ENCODE measurements at places on chromosomes 3 and 15. TPM values are rescaled to one million over a fixed set of nuclear protein-coding genes. Genes with fewer than 3 reads are reported as not detected.

GRCh38 chr3:172359996-172360395 lies 88.3 kb downstream of the GHSR start:
- H3K36me3 ChIP-seq, result peaks cover 75% of the 10 kb centered on the region
- no peak overlapping the region for H3K27ac ChIP-seq
- no peaks in the 10 kb centered on the region for H3K27me3 ChIP-seq
- H3K4me1 ChIP-seq, result no peaks in the 10 kb centered on the region

TYRO3 gene
- 11.9 TPM for total RNA-seq

DZIP1L gene
- total RNA-seq, result 16.6 TPM

- no peak for DNase-seq
- H3K27me3 ChIP-seq, result no peaks in the 10 kb centered on the region
- no peak overlapping the region for H3K4me3 ChIP-seq
- H3K36me3 ChIP-seq, result no peaks in the 10 kb centered on the region
Observed at GRCh38 chr3:178263236-178263916, 272.9 kb upstream of the KCNMB2 start.

GRCh38 chr3:25338158-25338725 lies 89.8 kb upstream of the RARB start:
- H3K4me3 ChIP-seq, result no peak overlapping the region
- DNase-seq, result no peak
- no peaks in the 10 kb centered on the region for H3K36me3 ChIP-seq

GRCh38 chr3:47427866-47428265 lies 47.0 kb downstream of the PTPN23 start:
- DNase-seq, result no peak
- H3K27me3 ChIP-seq, result no peaks in the 10 kb centered on the region
- H3K27ac ChIP-seq, result no peak overlapping the region

GRCh38 chr15:95647531-95648277 lies 682.8 kb upstream of the NR2F2 start:
- H3K27me3 ChIP-seq, result no peaks in the 10 kb centered on the region
- H3K27ac ChIP-seq, result no peak overlapping the region
- no peak overlapping the region for H3K4me3 ChIP-seq
- H3K4me1 ChIP-seq, result no peaks in the 10 kb centered on the region
- DNase-seq, result no peak

GRCh38 chr15:66505430-66505811 lies 295 bp downstream of the ZWILCH start:
- peaks cover 31% of the 10 kb centered on the region for H3K36me3 ChIP-seq
- no peak for DNase-seq
- H3K4me1 ChIP-seq, result peaks cover 13% of the 10 kb centered on the region
- H3K4me3 ChIP-seq, result peak overlapping the region; percentile 94

DNA sequence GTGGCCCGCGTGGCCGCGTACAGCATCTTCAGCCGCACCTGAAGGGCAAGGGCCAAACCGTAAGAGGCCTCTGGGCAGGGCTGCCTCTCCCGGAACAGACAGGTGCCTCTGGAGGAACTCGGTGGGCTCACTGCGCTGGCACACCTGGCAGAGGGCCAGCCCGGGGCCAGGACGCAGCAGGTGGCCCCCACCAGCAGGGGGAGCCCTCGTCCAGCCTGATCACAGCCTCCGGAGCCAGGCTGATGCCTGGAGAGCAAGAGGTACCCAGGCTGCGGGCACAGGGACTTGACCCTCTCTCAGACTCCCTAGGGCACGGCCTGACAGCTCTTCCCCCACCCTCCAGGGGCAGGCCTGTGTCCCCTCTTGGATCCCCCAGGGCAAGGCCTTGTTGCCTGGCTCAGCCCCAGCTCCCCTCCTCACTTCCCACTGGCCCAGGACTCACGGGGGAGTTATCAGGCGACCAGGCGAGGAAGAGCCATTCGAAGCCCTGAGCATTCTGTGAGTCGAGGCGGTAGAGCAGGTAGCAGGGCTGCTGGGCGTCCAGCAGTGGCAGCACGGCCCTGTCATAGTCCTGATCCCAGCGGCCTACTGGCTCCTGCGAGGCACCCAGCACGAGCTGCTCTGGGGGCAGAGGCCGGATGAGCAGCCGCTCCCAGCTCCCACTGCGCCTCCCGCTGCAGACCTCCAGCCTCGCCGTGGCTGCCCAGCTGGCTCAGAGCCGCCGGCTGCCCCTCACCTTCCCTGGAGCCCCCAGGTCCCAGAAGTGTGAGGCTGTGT lies 6.2 kb upstream of the TLR9 start:
- no peak for DNase-seq
- H3K4me1 ChIP-seq, result peaks cover 45% of the 10 kb centered on the region
- peaks cover 85% of the 10 kb centered on the region for H3K36me3 ChIP-seq
- H3K27me3 ChIP-seq, result no peaks in the 10 kb centered on the region
- H3K4me3 ChIP-seq, result no peak overlapping the region

MYH15 gene
- 0.05 TPM for total RNA-seq

CASR gene
- 0.16 TPM for total RNA-seq

- peaks cover 5% of the 10 kb centered on the region for H3K27me3 ChIP-seq
- H3K4me3 ChIP-seq, result no peak overlapping the region
- H3K27ac ChIP-seq, result no peak overlapping the region
- DNase-seq, result peak; percentile 76
Observed at GRCh38 chr3:13570391-13571194, 21.7 kb downstream of the FBLN2 start.

MAN2A2 gene
- total RNA-seq, result 86.3 TPM

DNA sequence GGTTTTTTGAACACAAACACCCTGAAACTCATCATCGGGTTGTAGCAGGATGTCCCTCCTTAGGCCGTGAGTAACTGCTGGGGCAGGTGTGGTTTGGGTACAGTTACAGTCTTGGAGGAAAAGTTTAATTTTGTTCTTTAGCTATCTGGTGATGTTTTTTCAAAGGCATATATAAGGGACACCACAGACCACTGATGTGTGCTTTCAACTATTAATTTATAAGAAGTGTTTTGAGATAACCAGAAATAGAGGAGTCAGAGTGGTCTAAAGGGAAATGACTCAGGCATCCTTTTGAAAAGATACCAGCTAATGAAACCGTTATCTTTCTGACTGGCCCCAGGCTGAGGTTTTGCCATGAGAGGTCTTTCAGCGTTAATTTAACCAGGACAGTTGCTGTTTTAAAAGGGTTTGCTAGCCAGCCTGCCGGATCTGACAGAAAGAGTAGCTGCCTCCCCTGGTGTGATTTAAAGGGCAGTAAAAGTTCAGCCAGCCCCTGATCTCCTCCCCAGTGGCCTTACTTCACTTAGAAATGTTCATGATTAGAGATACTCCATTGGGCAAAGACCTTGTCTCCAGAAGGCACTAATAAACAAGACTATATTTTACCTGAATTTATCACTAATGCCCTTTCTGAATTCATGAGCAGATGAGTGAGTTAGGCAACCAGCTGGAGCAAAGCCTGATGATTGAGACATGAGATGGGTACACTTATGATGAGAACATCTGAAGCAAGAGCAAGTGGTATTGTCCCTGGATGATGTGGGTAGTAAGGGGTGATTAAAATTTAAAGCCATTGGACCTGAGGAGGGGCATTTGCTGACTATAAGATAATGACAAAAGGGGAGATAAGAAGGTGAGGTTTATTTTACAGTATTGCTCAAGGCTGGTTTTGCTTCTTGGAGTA lies 482.5 kb upstream of the TBL1XR1 start:
- H3K27ac ChIP-seq, result no peak overlapping the region
- H3K4me3 ChIP-seq, result no peak overlapping the region
- no peak for DNase-seq

GRCh38 chr3:170631755-170632488 lies 46.0 kb upstream of the SLC7A14 start:
- H3K4me3 ChIP-seq, result no peak overlapping the region
- no peaks in the 10 kb centered on the region for H3K27me3 ChIP-seq
- no peaks in the 10 kb centered on the region for H3K4me1 ChIP-seq
- H3K36me3 ChIP-seq, result no peaks in the 10 kb centered on the region
- no peak overlapping the region for H3K27ac ChIP-seq
- no peak for DNase-seq

PLSCR1 gene
- 92.9 TPM for total RNA-seq

- no peaks in the 10 kb centered on the region for H3K4me1 ChIP-seq
- H3K4me3 ChIP-seq, result no peak overlapping the region
- no peak overlapping the region for H3K27ac ChIP-seq
Observed at GRCh38 chr3:68378631-68379030, 553.7 kb downstream of the TAFA4 start.

DNA sequence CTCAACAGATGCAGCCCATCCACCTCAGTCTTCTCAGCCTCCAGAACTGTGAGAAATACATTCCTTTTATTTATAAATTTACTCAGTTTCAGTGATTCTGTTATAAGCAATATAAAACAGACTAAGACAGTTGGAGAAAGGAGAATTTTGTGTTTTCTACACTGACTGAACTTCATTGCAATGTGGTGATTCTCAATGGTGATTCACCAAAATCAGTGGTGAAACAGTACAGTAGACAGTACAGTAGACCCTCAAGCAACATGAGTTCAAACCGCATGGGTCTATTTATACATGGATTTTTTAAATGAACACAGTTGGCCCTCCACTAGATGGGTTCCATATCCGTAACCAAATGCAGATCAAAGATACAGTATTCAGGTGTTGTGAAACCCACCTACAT lies 403.1 kb upstream of the TGFBR2 start:
- no peaks in the 10 kb centered on the region for H3K4me1 ChIP-seq
- no peaks in the 10 kb centered on the region for H3K27me3 ChIP-seq
- H3K36me3 ChIP-seq, result no peaks in the 10 kb centered on the region
- no peak overlapping the region for H3K27ac ChIP-seq
- DNase-seq, result no peak

GRCh38 chr3:64388886-64389285 lies 163.6 kb upstream of the PRICKLE2 start:
- no peak for DNase-seq
- H3K4me1 ChIP-seq, result no peaks in the 10 kb centered on the region

DNA sequence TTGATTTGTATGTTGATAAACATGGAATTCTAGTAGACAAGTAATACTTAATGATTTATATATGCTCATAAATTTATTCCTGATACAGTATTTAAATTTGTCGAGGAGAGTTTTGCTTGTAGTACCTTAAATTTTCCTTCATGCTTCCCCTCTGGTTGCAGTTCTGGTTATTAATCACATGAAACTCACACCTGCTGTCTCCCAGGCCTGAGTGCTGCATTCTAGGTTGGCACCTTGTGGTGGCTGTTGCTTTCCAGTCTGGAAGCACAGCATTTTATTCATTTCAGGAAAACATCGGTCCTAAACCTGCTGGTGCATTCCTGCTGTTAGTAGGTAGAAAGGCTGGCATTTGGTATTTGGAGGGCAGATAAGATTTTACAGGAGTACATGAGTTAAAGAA lies 44.9 kb downstream of the ATP1B3 start:
- peaks cover 4% of the 10 kb centered on the region for H3K36me3 ChIP-seq
- H3K4me1 ChIP-seq, result no peaks in the 10 kb centered on the region
- no peaks in the 10 kb centered on the region for H3K27me3 ChIP-seq
- DNase-seq, result no peak

DNA sequence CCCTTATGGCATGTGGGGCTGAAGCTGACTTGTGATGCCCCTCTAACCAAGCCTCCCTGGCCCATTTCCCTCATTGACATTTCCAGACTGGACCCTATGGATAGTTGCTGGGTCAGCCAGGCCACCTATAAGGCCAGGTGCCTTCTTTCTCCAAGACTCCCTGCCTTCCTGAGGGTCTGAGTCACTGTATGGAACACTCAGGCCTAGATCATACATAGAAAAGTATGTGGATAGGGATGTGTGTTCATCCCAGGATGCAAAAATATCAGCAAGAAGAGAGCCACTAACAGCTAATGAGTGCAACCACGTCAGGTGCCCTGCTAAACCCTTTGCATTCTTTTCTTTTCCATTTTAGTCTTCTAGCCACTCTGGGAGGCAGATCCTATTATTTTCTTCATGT lies 168.4 kb upstream of the WNT5A start:
- no peaks in the 10 kb centered on the region for H3K27me3 ChIP-seq
- H3K4me1 ChIP-seq, result no peaks in the 10 kb centered on the region
- no peak overlapping the region for H3K4me3 ChIP-seq
- no peak overlapping the region for H3K27ac ChIP-seq

CYP8B1 gene
- not detected for total RNA-seq

PHLDB2 gene
- total RNA-seq, result 38.0 TPM

PLSCR5 gene
- total RNA-seq, result not detected

PAQR5 gene
- total RNA-seq, result 15.7 TPM

DNA sequence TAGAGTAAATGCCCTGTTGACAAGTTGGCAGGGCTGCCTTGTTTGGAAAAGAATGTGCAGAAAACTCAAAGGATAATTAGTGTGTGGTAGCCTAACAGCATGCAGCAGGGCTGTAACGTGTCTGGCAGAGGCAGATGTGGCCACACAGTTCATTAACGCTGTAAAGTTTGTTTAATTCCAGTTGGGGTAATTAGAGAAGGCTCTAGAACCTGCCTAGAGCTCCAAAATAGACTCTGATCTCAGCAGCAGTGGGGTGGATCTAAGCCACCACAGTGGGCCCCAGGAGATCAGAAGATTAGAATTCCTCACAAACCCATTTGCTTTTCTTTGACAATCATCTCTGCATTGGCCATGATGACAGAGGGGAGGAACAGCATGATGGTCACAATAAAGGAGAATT lies 65.1 kb upstream of the LEKR1 start:
- no peak overlapping the region for H3K4me3 ChIP-seq
- no peak for DNase-seq
- no peaks in the 10 kb centered on the region for H3K27me3 ChIP-seq
- no peak overlapping the region for H3K27ac ChIP-seq

- no peak for DNase-seq
- H3K27me3 ChIP-seq, result no peaks in the 10 kb centered on the region
- H3K27ac ChIP-seq, result no peak overlapping the region
- no peaks in the 10 kb centered on the region for H3K36me3 ChIP-seq
Observed at GRCh38 chr3:106161246-106161645, 292.4 kb upstream of the CBLB start.

- H3K4me1 ChIP-seq, result peaks cover 7% of the 10 kb centered on the region
- no peaks in the 10 kb centered on the region for H3K27me3 ChIP-seq
- H3K4me3 ChIP-seq, result no peak overlapping the region
- H3K36me3 ChIP-seq, result no peaks in the 10 kb centered on the region
Observed at GRCh38 chr15:70217226-70218160, 119.8 kb upstream of the TLE3 start.

DNA sequence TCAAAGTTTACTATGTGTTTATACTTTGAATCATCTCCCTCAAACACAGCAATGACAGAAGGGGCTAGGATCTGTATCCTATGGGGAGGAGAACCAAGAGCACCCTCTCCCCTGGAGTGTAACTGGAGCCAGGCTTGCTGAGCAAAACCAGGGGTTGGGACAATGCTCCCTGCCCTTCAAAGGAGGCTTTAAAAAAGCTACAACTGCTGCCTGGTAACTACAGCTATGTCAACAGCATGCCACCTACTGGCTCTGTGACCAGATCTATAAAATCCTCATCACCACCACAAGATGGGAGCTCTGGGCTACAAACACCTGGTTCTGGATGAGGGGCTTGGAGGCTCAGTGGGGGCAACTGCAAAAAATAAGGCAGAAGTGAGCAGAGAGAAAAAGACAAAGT lies 61.9 kb downstream of the ANO10 start:
- H3K4me3 ChIP-seq, result no peak overlapping the region
- H3K4me1 ChIP-seq, result no peaks in the 10 kb centered on the region
- no peak for DNase-seq

- no peak overlapping the region for H3K27ac ChIP-seq
- peaks cover 20% of the 10 kb centered on the region for H3K4me1 ChIP-seq
- H3K27me3 ChIP-seq, result peaks cover 4% of the 10 kb centered on the region
Observed at GRCh38 chr15:75738014-75738646, 25.5 kb upstream of the CSPG4 start.

- no peak overlapping the region for H3K4me3 ChIP-seq
- peaks cover 4% of the 10 kb centered on the region for H3K4me1 ChIP-seq
- no peaks in the 10 kb centered on the region for H3K27me3 ChIP-seq
Observed at GRCh38 chr15:91881569-91882297, 28.2 kb downstream of the SLCO3A1 start.

- no peaks in the 10 kb centered on the region for H3K36me3 ChIP-seq
- no peak overlapping the region for H3K27ac ChIP-seq
- no peaks in the 10 kb centered on the region for H3K27me3 ChIP-seq
- DNase-seq, result no peak
- H3K4me1 ChIP-seq, result no peaks in the 10 kb centered on the region
Observed at GRCh38 chr3:117586161-117586560, 876.6 kb downstream of the TUSC7 start.

Measured in left lung (tissue), 14 donors.